Bronchus fibroblast of lung (primary cell): ENCODE measurements at places on chromosomes 2 and 18. TPM values are rescaled to one million over a fixed set of nuclear protein-coding genes. Genes with fewer than 3 reads are reported as not detected.

The WNT10A gene
- not detected in 2 replicates for total RNA-seq

The WDR75 gene
- 34.2 and 39.0 TPM in 2 replicates for total RNA-seq

The UGT1A10 gene
- not detected in 2 replicates for total RNA-seq

The TGFA gene
- total RNA-seq = not detected in 2 replicates

The CPSF3 gene
- total RNA-seq = 60.9 TPM in 2 replicates
